Central memory CD4-positive, alpha-beta T cell (primary cell): ENCODE measurements at places on chromosomes 11 and 22.

GRCh38 chr22:23673826-23674690 lies 16.8 kb upstream of the RGL4 start:
- DNase-seq: no peak

DNA sequence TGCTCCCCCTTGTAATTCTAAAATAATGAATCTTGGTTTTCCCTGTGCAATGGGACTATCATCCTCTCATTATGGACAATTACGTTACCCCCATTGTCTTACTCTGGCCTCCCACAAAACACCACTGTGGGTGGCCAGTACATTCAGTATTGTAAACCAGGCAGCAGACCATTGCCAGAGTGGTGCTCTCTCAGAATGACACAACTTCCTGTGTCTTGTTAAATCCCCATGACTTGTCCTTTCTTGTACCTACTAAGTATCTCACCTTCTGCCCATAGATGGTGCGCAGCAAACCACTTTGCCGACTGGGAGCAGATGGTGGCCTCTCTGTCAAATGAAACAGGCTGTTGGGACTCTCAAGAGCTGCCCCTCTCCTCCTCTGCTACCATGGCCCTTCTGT lies 287.1 kb upstream of the RAG2 start:
- DNase-seq: no peak

DNA sequence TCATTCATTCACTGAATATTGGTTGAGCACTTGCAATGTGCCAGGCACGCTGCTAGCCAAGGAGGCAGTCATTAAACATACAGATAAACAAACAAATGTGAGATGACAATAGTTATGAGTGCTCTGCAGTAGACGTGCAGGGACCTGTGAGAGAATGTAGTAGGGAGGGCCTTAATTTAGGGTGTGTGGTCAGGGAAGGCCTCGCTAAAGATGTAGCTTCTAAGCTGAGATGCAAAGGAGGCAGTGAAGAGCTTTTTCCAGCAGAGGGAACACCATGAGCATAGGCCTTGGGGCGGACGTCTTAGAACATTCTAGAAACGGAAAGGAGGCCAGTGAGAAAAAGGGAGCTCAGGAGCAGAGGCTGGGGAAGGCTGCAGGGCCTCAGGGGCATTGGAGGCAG lies 789 bp upstream of the NCF4 start:
- DNase-seq: no peak

DNA sequence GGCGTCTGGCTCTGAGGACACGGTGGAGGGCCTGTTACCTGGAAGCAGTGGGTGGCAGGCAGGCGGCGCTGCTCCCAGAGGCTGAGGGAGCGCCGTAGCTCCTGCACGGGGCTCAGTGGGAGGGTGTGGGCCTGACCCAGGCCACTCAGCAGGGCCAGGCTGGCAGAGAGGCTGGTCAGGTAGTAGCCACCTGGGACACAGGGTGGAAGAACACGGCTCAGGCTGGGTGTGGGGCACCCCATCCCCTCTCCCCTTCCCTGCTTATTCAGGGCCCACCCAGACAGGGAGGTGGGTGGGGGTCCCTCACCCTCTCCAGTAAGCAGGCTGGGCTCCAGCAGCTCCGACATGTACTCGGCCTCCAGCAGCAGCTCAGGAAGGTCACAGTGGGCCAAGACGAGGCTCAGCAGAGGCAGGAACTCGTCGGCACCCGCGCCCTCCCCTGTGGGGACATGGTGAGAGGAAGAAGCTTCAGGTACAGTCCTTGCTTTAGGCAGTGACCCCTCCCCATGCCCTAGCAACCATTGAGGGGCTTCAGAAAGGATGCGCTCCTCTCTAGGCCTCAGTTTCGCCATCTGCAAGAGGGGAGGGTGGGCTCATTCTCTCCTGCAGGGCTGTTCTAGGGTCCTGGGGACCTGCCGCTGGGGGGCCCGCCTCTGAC lies 2.9 kb downstream of the RIN1 start:
- no peak for DNase-seq

GRCh38 chr11:1342946-1343345 lies 33.5 kb upstream of the TOLLIP start:
- DNase-seq: no peak

DNA sequence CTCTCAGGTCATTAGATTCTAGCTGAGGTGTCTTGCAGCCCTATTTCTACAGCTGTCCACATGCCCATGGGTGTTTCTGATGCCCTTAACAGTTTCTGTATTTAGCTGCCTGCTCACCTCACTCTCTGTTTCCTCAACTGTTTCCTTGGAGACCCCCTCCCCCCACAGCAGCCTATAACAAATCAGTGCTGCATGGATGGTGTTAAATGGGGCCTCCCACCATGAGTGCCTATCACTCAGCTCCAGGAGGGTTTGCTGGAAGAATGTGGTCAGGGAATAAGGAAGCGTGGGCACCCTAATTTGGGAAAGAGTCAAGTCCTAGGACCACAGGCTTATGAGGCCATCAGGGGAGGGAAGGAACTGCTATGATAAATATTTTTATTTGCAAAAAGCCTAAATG lies 8.6 kb downstream of the KLHL35 start:
- no peak for DNase-seq

DNA sequence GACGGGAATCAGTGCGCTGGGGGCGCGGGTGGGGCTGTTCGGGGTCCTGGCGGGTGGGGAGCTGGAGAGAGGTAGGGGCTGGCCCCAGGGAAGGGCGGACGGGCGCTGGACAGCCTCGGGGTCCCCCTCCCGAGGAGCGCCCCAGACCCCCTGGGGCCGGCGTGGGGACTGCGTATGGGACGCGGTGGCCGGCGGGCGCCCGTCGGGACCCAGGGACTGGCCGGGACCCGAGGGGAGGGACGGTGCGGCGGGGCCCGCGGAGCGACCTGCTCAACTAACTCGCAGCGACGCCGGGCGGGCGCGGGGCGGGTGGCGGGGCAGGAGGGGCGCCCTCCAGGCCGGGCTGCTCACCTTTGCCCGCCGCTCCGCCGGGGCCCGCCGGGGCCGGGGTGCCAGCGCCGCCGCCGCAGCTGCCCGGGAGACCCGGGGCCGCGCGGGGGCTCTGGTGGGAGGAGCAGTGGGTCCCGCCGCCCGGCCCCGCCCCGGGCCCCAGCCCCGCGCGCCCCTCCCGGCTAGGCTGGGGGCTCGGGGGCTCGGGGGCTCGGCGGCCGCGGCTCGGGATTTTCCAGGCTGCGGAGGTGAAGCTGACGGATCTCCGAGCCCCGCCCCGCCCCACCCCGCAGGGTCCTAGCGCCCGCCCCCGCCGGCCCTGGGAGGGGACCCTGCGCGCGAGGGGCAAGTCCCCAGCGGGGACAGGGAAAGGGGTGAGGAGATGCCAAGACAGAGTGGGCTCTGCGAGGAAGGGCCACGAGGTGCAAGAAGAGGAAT lies 12.3 kb downstream of the STARD10 start:
- peak; percentile 58 for DNase-seq

DNA sequence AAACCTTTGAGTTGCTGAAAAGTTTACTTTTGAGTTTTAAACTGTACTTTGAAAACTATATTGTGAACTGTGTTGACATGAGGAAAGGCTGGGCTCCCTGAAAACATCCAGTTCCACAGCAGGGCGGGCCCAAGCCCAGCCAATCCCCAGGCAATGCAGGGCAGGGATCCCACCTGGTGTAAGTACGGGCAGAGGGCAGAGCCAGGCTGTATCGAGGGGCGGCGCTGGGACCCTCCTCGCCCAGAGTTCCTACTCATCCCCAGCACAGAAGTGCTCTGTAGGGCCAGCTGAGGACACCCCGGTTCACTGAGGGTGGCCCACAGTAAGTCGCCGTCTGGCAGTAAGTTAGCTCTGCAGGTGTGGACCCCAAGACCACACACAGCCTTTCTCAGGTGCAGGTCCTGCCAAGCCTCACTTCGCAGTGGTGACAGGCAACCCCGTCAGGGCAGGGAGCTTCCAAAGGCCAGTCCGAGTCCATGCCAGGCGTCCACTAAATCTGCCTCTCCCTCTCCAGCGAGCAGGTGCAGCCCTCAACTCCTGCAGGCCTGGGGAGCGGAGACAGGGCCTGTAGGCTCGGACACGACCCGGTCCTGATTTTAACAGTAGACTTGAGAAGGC lies 6.3 kb downstream of the RASSF7 start:
- no peak for DNase-seq

DNA sequence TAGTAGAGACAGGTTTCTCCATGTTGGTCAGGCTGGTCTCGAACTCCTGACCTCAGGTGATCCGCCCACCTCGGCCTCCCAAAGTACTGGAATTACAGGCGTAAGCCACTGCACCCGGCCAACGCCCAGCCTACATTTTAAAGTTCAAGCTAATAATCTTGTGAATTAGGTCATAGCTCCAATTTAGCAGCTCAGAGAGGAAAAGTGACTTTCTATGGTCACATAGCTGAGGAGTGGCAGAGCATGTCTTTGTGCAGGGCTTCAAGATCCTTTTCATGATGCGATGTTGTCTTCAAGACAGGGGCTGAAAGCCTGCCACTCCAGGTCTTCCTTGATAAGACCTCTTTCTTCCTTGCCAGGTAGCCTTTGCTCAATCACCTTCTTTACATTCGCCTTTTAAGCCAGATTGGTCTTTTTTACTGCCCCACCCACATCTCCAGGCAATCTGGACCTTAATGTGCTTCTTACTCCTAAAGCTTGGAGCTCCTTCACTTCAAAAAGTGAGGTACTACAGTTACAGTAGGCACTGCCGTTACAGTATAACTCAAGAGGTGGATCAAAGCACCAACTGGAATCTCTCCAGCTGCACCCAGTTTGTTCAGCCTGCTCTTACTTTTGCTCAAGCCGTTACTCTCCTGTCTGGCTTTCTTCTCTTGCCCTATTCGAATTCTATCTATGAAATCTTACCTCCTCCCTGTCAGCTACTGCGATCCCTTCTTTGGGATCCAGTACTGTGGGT lies 18.2 kb downstream of the YWHAH start:
- DNase-seq: no peak

DNA sequence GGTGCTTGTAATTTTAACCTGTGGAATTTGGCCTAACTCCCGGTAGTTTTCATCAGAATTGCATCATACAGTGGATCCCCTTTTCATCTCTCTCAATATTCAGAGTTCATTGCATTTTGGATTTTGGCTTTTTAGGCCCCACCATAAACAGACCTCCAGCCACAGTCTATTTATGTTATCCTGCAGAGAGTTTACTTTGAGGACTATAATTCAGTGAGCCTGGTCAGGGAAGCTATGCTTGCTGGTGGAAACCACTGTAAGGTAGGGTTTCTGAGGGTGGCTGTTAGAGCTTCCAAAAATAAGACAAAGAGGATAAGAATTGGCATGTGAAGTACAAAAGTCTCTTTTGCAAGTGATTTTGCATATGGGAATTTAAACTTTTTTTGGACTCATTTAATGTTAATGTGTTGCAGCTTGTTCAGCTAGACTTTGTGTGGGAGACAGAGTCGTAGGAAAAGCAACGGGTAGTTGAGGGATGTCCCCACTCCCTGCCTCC lies 34.8 kb upstream of the DDI1 start:
- no peak for DNase-seq

DNA sequence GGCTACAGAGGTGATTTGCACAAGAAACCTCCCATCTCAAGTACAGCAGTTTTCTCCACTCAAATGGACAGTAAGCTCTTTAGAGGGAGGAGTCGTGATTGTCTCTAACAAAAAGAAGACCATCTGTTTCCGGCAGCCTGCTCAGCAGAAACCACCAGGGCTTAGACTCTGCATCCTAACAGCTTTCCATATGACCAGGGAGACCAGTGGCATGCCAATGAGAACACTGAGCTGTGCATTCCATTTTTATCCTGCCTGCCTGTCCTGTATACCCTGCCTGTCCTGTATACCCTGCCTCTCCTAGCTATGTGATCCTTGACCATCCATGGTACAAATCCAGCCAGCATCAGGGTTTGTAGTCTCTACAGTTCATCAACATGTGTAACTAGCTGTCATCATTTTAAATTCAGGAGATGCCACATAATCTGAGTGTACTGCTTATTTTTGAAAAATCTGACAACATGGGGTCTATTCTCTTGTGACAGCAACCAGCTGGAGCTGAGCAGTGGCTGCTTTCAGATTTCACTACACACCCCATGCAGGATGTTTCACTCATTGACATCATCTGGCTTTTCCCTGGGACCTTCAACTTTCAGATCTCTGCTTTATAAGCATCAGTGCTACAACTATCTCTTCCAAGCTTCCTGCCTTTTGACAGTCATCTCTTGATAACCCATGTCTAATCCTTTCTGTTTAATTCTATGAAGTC lies 50.5 kb upstream of the POU2AF2 start:
- DNase-seq: no peak

- DNase-seq: no peak
These were observed 121.4 kb upstream of the CARD18 start for GRCh38 chr11:105260976-105261375.
